SHP77 treated with DMSO at 0.1 percent for 48 hours (cell line): ENCODE measurements at places on chromosomes 2 and 18.

DNA sequence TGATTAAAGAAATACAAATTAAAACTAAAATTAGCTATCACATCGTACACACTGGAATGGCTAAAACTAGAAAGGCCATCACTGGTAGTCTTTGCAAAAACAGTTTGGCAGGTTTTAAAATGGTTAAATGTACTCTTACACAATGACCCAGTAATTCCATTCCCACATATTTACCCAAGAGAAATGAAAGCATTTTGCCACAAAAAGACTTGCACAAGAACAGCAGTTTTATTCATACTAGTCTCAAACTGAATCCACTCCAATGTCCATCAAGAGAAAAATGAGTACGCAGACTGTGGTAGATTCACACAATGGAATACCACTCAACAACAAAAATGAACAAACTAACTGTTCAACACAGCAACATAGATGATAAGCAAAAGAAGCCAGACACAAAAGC lies 29.1 kb downstream of the SP140L start:
- DNase-seq, result no peak

DNA sequence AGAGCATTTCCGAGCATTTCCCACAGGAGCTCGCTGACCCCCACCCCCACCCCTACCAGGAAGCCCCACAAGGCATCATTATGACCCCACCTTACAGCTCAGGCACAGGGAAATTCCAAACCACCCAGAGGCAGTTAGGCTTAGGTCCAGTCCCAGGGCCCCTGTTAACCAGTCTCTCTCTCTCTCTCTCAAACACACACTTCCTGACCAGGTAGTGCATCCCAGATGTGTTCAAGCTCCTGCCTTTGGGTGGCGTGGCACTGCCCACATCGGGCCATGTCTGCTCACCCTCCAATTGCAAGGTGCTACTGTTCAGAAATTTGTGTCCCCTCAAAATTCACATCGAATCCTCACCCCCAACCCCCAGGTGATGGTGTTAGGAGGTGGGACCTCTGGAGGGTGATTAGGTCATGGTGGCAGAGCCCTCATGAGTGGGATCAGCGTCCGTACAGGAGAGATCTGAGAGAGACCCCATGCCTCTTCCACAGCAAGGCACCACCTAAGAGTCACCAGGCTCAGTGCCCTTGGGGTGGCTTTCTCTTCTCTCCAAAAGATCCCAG lies 8.8 kb downstream of the COPS9 start:
- DNase-seq, result no peak

DNA sequence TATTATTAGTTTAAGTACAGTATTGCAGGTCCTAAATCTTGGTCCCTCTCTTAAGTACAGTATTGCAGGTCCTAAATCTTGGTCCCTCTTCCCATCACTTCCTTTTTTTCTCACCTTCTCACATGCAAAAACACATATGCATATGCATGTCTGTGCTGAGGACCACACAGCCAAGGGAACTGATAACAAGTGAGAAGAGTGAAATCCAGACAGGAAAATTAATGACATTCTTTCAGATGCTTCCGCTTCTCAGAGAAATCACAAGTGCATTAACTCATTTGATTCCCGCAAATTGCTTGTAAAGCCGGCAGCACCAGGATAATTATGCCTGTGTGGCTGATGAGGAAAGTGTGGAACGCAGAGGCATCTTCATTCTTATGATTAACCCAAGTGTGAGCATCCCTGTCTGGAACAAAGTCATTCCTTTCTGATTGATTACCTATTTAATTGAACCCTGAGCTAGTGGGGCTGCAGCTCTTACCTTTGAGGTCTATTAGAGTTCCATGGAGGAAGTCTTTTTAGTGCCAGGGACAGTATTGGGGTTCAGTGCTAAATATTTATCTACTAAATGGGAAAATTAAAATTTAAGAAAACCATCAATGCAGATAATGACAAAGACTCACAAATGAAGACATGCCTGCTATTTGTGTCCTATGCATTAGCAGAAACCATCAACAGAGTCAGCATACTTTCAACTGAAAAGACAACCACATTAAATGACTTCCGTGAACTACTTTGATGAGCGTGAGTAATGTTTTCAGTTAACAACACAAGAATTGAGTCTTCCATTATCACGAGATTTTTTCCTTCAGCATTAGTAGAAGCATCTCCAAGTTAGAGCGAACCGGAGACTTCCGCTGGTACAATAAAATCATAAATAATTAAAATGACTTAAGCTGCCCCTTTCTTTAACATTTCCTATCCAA lies 220.4 kb upstream of the SLC35G4 start:
- no peak for DNase-seq

- DNase-seq, result no peak
Measured at GRCh38 chr2:237259201-237259600, 154.8 kb downstream of the COL6A3 start.

- DNase-seq, result no peak
Measured at GRCh38 chr2:145811276-145812164, 1291.6 kb upstream of the ZEB2 start.

GRCh38 chr18:59303656-59304195 lies 14.7 kb downstream of the CPLX4 start:
- no peak for DNase-seq

DNA sequence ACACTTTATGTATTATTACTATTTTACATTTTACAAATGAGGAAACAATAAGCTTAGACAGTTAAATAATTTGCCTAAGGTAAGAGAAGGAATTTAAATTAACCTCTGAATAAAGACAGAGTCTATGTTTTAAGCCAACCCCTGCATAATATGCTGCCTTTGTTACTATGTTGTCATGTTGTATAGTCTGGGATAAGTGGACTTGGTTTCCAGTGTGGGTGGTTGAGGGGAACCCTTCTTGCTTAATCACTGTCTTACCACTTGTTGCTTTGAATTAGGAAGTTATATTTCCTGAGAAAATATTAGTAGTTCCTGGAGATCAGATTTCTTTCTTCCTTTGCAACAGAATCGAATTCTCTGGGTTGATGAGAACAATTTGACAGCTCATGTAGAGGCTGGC lies 52.6 kb downstream of the AGPS start:
- no peak for DNase-seq

- no peak for DNase-seq
Measured at GRCh38 chr2:130787841-130788240, 32.5 kb downstream of the AMER3 start.

GRCh38 chr2:64404002-64404731 lies 49.8 kb upstream of the LGALSL start:
- DNase-seq, result peak; percentile 16

DNA sequence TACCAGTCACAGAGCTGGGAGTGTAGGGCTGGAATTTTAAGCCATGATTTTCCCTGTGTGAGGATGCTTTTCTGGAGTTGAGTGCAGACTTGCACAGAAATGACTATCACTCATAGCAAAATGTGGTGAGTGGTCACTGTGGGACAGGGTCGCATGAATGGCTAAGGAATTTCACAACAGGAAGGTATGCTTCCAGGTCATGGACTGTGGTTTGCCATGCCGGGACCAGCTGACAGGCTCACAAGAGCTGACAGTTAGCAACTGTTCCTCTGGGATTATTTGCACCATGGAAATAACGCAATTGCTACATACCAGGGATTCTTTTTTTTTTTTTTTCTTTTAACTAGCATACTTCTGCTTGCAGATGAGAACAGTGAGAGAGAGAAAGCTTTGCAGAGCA lies 3.8 kb upstream of the UXS1 start:
- DNase-seq, result no peak

DNA sequence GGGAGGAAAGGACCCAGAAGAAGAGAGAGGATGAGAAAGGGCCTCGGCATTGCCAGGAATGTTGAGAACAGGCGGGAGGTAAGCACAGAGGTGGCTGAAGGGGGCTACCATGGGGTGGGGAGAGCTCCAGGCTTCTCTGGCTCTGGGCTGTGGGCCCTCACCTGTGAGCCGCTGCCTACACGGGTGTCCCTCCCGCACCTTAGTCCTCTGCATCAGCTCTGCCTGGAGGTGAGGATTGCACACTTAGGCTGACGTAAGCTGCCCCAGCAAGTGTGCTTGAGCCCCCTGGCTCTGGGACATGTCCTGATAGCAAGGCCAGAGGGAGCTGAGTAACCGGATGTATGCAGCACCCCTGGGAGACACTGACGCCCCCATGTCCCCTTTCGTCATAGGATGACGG lies 33.9 kb downstream of the TMEM18 start:
- no peak for DNase-seq

DNA sequence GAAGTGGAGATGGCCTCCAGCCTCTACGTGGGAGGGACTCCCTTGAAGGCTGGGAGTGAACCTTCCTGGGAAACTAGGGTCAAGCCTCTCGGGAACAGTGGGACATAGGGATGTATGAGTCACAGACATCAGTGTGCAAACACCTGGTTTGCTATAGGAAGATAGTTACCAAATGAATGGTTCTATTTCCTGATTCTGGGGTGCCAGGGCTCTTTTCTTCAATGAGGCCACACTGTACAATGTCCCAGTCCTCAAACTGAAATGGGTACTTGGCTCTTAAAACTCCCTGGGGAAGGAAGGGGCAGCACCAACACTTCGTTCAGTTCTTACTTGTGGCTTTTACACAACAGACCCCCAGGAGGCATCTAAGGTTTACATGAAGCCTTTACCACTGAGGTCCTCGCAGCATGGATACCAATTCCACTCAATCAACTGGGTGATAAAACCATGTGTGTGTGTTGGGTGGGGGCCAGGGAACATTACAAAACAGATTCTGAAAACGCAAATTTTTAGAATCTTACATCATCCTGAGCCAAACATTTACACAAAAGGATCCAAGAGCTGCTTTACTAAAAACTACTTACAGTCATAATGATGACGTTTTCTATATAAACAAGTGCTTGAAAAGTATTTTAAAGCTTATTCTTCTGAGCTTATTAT lies 10.4 kb downstream of the ERFE start:
- no peak for DNase-seq

DNA sequence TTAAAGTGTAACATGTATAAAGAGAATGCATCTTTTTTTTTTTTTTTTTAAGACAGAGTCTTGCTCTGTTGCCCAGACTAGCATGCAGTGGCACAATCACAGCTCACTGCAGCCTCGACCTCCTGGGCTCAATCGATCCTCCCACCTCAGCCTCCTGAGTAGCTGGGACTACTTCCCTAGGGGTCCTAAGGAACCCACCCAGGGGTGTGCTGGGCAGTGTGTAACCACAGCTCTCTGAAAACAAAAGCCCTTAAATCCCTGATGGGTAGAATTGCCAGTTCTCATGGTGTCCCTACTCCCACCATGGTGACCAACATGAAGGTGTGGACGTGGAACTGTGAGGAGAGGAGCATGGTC lies 105.6 kb upstream of the ST3GAL5 start:
- DNase-seq, result no peak

GRCh38 chr18:26301681-26302080 lies 75.4 kb downstream of the TAF4B start:
- no peak for DNase-seq

DNA sequence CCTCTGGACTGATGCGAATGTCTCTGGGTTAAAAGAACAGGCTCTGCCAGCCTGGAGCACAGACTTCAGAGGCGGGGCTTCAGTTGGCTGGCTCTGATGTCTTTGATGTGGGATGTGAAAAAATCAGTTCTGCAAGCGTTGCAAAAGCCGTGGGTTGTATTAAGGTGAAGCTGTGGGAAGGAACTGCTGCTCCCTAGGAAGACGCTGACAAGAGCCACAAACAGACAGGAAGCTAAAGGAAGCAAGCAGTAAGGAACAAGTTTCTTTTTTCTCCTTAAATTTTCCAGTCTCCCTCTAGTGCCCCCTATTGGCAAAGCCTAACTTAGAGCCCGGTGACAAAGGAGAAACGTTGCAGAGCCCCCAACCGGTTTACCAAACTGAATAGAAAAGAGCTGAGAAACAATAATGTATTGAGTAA lies 239.0 kb downstream of the CCDC178 start:
- DNase-seq, result no peak

GRCh38 chr18:45106331-45106774 lies 425.7 kb downstream of the SETBP1 start:
- DNase-seq, result no peak

GRCh38 chr2:176135035-176135440 lies 5.5 kb downstream of the HOXD8 start:
- DNase-seq, result no peak

DNA sequence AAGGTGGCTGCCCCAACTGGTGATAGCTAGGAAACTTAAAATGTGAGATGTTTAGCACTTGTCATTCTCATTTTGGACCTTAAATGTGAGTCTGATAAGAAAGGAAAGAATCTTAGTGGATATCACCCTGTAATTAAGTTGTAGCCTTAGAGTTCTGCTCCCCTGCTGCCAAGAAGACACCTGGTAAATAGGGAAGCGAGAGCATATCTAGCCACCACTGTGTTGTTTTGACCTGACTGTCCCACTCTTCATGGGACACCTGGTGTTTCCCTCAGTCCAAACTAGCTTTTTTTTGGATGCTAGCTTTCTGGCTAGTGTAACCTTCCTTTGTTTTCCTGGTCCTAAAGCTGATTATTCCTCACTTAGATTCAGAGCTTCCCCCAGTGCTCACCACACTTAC lies 357.6 kb downstream of the RAD51AP2 start:
- no peak for DNase-seq

DNA sequence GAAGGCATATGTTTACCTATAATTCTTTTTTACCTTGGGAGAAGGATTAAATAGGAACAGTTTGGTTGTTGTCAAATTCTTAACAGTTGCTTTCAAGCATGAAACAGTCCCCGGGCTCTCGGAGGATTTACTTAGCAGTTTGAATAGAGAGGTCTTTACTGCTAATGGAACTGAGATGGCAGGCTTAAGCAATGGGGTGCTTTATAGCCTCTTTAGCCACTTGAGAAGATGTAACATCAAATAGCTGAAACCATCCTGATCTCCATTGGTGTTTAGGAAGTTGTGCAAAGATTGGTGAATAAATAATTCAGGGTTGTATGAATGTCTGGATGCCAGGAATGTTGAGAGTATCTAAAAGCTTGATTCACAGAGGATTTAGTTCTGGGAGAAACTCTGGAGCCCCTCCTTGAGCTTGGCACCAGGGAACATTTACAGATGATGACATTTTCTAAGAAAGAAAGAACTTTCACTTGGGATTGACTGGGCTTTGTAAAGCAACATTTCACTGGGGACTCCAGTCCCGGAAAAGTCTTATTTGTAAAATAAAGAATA lies 51.9 kb downstream of the PTPRM start:
- DNase-seq, result no peak

GRCh38 chr2:122216071-122216470 lies 460.6 kb downstream of the TSN start:
- DNase-seq, result no peak

DNA sequence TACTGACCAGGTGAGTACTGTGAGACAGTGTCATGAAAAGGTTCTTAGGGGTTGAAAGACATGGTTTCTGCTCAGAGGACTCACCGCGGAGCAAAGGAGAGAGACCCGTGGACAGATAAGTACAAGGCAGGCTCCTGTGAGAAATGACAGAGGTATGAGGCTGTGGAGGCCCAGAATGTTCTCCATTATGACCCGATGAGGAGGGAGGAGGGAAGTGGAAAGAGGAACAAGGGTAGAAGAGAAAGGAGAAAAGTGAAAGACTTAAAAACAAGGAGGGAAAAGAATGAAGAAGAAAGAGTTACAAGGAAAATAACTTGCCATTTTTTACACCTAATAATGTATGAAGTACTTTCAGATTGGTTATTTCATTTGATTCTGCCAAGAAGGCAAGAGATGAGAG lies 29.8 kb downstream of the MAPRE3 start:
- no peak for DNase-seq

- DNase-seq, result no peak
Measured at GRCh38 chr2:4900861-4901770, 791.1 kb upstream of the SOX11 start.
